Activated T-cell treated with anti-CD3 and anti-CD28 coated beads, Interleukin-2, amount 50 U/mL, for 72 hours (primary cell): ENCODE measurements at places on chromosomes 5 and 9. TPM values are rescaled to one million over a fixed set of nuclear protein-coding genes. Genes with fewer than 3 reads are reported as not detected.
A peak's percentile ranks its signal among the peaks of the same experiment; 100 is the strongest.

DNA sequence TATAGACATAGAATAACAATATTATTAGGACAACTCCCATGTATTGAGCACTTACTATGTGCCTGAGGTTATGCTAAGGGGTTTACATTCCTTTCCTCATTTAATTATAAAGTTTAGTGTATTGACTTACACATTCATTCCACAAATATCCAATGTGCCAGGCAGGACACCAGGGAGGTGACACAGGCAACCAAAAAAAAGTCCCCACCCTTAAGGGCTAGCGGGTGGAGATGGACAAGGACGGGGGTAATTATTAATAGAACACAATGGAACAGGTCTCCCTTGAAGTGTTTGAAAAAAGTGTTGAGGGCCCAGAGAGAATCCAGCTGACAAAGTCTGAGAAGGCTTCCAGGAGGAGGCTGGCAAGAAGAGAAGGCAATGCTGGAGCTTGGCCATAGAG lies 5.7 kb downstream of the TBC1D2 start:
- no peak for DNase-seq

GRCh38 chr9:69811351-69811868 lies 9.2 kb upstream of the CFAP95 start:
- no peak for DNase-seq

- DNase-seq: no peak
Measured at GRCh38 chr5:110354311-110354710, 372.2 kb downstream of the TMEM232 start.

DNA sequence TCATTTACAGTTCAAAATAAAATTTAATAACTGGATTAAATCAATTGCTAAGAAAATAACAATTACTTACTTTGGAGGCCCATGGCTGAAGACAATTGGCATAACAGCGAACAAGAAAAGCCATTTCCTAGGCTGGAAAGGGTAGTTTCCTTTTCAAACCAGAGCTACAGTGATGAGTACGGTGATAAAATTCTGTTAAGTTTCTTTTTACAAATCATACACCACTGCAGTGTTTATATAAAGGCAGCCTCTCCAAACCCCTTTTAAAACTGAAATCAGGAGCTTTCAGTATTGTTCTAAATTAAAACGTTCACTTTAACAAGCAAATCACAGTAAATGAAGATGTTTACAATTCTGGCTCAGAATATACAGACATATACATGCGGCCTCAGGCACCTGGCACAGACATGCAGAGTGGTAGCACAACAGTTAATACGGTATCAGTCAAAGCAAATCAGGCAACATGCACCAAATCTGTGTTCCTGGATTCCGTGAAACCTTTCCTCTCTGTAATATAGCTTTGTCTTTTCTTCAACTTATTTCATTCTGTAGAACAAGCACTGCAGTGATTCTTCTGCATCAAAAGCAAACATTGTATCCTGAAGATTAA lies 102.9 kb downstream of the RAPGEF6 start:
- no peak for DNase-seq

DNA sequence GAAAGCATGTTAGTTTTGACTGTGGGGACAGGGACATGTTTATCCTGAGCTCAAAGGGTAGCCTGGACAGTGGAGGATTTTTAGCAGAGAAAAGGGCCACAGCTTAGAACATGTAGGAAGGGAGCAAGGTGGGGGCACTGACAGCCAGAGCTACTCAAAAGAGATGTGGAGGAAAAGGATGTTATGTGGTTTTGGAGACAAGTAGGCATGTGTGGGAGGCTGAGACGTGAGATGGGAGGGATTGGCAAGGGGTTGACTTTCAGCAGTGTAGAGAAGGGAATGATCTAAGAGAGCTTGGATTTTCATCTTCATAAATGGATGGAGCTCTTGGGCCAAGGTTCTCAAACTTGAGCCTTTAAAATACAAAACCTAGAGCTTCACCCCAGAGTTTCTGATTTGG lies 24.0 kb downstream of the SYK start:
- DNase-seq: no peak

- peak; percentile 1 for DNase-seq
Measured at GRCh38 chr5:129904667-129905472, 605 bp downstream of the CHSY3 start.

GRCh38 chr9:134597957-134598883 lies 43.4 kb upstream of the COL5A1 start:
- no peak for DNase-seq

GRCh38 chr9:35856206-35856605 lies 14.0 kb downstream of the OR13J1 start:
- no peak for DNase-seq

GRCh38 chr5:41748631-41749030 lies 121.6 kb downstream of the OXCT1 start:
- peak; percentile 60 for DNase-seq

DNA sequence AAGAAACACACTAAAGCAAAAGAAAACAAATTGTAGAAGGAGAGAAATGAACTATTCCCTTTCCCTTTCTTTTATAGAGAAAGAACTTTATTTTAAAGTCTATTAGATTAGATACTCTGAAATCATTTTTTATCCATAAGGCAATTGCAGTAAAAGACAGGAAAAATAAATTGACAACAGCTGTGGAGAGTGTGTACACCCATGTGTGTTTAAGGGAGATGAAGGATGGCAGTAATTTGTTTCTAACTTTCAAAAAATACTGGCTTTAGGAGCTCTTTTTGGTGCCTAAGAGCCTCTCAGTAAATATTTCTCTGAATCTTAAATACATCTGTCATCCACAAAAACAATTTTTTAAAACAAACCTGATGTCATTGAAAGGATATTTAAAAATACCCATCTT lies 18.3 kb upstream of the ARL14EPL start:
- DNase-seq: no peak

DNA sequence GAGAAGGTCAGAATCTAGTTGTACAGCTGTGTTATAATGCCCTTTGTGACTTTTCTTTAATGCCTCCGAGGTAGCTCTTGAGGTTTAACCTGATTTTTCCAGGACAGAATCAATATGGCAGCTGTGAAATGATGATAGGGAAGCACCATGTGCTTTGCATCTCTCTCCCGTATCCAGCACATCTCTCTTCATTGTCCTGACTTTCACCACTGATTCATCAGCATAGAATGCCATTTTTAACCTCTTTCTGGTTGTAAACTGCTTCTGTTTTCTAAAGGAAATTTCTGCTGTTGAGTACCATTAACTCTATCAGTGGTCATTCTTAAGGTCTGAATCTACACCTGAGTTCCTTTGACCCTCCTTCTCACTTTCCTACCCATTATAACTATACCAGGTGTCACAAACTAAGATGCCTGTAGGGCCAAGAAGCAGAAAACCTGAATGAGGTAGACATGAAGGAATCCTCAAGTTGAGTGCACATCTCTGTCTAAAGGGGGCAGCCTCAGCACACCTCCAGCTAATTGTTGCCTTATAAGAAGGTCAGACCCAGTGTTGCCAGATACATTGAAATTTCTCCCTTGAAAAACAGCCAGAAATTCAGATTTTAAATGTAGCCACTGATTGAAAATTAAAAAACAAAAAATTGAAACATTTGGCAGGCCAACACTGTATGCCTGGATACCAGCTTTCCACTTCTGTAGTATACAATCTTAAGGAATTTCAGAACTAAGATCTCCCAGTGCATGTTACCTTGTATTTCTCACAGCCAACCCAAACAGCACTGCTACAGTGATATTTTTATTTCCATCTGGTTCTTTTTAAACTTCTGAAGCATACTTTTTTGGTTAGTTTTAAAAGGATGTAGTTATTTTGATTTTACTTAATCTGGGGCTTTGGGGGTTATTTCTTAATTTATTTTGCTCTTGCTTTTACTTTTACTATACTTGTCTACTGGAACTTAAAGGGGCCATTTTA lies 35.8 kb upstream of the TLX3 start:
- peak; percentile 3 for DNase-seq

DNA sequence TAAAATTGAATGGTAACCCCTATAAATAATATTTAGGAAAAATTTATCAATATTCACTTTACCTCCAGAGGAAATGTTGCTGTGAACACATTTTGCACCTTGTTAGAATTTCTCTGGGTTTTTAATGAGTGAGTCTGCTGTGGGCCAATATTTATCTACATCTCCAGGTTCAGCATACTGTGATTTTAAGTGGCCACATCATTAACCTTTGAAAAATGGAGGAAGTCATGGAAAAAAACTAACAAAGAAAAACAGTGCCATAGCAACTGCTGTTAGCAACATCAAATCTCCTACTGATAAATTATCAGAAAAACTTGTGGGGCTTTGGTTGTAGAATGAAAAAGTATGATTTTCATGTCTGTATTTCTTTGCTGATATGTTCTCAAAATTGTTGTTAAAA lies 55.0 kb downstream of the CD180 start:
- DNase-seq: no peak

- DNase-seq: no peak
Measured at GRCh38 chr5:138553437-138554095, 10.5 kb upstream of the ETF1 start.

DNA sequence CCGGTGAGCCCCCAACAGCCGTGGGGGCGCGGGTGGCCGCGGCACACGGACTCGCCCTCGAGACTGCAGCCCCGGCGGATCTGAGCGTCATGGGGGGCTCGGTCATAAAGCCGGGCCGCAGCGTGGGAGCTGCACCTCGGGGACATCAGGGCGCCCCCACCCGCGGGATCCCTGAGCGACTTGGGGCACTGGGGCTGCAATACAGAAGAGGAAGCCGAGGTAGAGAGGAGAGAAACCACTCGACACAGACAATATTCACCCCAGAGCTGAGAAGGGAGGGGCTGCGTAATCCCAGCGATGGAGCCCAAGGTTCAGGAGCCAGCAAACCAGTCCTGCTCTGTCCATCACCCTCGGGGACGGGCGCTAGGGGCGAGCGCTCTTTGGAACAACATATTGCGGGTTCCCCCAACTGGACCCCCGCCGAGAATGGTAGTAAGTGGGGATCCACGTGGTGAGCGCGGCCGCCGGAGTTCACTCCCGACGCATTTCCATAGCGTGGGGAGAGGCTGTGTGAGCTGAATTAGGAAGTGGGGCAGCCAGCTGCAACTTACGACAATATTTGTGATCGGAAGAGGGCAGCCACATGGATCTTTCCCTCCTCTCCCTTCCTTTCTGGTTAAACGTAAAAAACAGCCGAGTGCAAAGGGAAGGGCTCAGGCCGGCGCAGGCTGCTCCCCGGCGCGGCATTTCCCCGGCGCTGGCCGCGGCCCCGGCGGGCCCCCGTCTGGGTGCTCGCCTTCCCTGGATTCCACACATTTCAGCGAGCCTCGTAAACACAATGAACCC lies 9.9 kb downstream of the PTCH1 start:
- peak; percentile 30 for DNase-seq

GRCh38 chr5:67335426-67335825 lies 138.8 kb upstream of the CD180 start:
- no peak for DNase-seq

DNA sequence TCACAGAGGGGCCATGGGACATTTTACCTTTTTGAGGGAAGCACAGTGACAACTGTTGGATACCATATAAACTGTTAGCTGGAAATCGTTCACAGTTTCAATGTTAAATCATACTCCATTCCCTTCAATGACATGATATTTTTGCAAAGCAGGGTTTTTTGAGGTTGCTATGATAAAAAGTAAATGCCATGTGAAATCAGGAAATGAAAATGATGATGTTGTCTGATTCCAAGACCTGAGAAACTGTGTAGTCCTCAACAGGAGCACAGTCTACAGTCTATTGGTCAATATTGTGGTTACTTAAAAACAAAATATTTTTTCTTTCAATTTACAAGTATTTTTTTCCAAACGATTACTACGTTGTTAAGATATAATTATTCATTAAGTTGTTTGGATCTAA lies 24.0 kb upstream of the ADAM19 start:
- no peak for DNase-seq

DNA sequence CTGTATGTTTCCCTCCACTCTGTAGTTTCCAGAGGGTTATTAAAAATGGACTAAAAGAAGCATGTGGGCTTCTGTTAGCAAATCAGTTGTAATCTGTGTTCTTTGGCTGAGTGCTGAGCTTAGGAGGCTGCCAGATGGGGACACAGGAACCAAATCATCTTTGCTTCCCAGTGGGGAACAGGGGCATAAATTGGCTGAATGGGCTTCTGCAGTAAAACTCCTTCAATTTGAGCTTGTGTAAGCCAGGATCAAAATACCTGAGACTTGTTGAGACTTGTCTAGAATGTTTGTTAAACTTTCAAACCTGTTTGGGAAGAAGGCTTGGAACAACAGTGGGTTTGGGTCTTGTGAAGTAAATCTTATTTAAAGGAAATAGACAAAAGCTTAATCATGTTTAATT lies 32.2 kb upstream of the TNFAIP8 start:
- no peak for DNase-seq

GRCh38 chr5:159241946-159242552 lies 21.0 kb upstream of the UBLCP1 start:
- no peak for DNase-seq

Gene PHF19
- 166 TPM for total RNA-seq

Gene G3BP1
- total RNA-seq: 133 TPM

Gene HAVCR2
- total RNA-seq: 19.7 TPM

Gene FOXD4L4
- 0.14 TPM for total RNA-seq

Gene TICAM2
- total RNA-seq: 2.1 TPM

Gene STC2
- total RNA-seq: 44.5 TPM

Gene PCDHA13
- not detected for total RNA-seq

Gene MARVELD2
- 0.74 TPM for total RNA-seq

Gene WDR38
- total RNA-seq: not detected

Gene CSF1R
- total RNA-seq: 1.2 TPM
